Aortic smooth muscle cell (primary cell): ENCODE measurements at places on chromosomes 1 and 21. TPM values are rescaled to one million over a fixed set of nuclear protein-coding genes. Genes with fewer than 3 reads are reported as not detected.

The GFI1 gene
- total RNA-seq: 0.13 and 0.19 TPM in 2 replicates

The RHD gene
- not detected in 2 replicates for total RNA-seq

The PPIAL4G gene
- 0.06 TPM in 1 of 2 replicates, not detected in the other for total RNA-seq

The HLX gene
- total RNA-seq: 4.0 and 4.2 TPM in 2 replicates

The LCE1B gene
- total RNA-seq: not detected in 2 replicates

The ASCL5 gene
- not detected in 2 replicates for total RNA-seq

The MIXL1 gene
- not detected in 2 replicates for total RNA-seq

The CIART gene
- 8.9 and 9.6 TPM in 2 replicates for total RNA-seq

The ERICH3 gene
- not detected in 2 replicates for total RNA-seq

The LEFTY1 gene
- total RNA-seq: 0.06 TPM in 1 of 2 replicates, not detected in the other

The LCE1F gene
- not detected in 2 replicates for total RNA-seq

The TINAGL1 gene
- total RNA-seq: 212 and 291 TPM in 2 replicates

The CCDC24 gene
- 4.0 and 4.8 TPM in 2 replicates for total RNA-seq

The FCGR1A gene
- 0.37 and 0.40 TPM in 2 replicates for total RNA-seq

The GUCA2B gene
- not detected in 2 replicates for total RNA-seq

The OR6K6 gene
- total RNA-seq: not detected in 2 replicates

The RNF187 gene
- 69.8 and 81.1 TPM in 2 replicates for total RNA-seq

The TSPAN1 gene
- total RNA-seq: 0.79 and 1.6 TPM in 2 replicates

The PTGS2 gene
- 32.6 and 181 TPM in 2 replicates for total RNA-seq

The FCAMR gene
- total RNA-seq: not detected in 2 replicates

The CRABP2 gene
- 7.3 and 8.6 TPM in 2 replicates for total RNA-seq

The ZRANB2 gene
- total RNA-seq: 36.1 and 38.1 TPM in 2 replicates

The LAD1 gene
- total RNA-seq: not detected in 2 replicates

The LRP8 gene
- total RNA-seq: 13.4 and 26.3 TPM in 2 replicates

The PSRC1 gene
- total RNA-seq: 5.2 and 8.6 TPM in 2 replicates

The TRIM46 gene
- 3.6 and 4.2 TPM in 2 replicates for total RNA-seq

The CD84 gene
- total RNA-seq: under 0.01 TPM in 1 of 2 replicates, not detected in the other
